ENCODE measurements at places on chromosomes 11 and 22. TPM values are rescaled to one million over a fixed set of nuclear protein-coding genes. Genes with fewer than 3 reads are reported as not detected.

DNA sequence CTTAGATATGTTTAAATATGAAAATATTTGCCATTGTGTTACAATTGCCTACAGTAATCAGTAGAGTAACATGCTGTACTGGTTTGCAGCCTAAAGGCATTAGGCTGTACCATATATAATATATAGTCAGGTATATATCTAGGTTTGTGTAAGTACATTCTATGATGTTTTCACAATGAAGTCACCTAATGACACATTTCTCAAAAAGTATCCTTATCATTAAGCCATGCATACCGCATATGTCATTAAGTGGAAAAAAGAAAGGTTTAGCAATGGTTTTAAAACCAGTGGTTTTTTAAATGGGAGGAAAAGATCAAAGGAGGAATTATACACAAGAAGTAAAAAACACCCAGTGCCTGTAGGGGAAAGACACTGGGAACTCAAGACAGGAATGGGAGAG, 122.7 kb downstream of the RBFOX2 start:
- DNase-seq = no peak

DNA sequence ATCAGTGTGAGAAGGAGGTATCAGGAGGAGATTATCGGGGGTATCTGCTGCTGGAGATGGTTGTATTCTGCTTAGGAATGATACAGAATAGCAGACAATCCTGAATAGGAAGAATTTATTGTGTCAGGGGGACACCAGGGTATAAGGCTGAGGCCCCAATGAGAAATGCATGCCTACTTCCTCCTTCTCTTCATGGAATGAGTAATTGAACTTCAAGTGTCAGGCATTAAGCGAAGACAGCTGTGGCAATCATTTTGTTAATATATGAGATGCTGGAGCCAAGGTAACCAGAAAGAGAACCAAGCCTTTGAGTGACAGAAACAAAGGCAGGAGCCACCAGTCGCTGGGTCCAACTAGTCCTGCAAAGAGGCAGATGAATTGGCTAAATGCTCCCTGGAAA, 49.1 kb downstream of the KIRREL3 start:
- no peak for DNase-seq

DNA sequence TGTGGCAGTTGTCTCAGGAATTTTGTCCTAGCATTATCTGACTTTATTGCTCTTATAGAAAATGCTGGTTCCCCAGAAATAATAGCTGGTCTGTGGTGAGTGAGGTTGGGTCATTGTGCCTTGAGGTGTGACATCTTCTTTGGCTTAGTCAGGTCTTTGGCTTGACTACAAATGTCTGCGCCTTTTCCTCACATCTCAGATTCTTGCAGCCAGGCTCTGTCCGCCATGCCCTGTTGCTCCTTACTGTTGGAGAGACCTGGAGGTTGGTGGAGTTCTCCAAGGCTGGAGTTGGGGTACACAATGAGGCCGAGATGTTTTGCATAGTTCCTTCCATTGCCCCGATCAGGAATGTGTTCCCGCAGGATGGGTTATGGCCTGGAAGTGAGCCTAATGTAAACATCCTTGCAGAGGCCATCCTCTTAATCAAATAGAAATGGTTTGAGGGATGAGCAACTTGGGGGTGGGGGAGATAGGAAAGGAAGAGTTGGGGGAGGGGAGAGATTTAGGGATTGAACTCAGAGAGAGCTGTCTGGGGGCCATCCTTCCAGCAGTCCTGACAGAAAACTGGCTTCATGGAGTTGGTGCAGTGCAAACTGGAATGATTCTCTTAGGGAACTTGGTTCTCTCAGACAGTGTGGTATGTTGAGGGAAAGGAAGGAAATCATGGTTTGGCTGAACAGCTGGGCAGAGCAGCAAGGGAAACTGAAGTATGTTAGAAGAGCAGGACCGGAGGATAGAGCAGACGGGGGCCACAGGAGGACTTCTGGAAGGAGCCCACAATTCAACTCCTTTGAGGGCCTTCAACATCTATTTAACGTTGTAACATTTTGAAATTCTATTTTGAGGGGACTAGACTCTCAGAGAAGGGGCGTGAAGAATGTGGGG, 49.9 kb downstream of the ZBTB16 start:
- DNase-seq = no peak

GRCh38 chr11:66268952-66269905, 790 bp downstream of the RAB1B start:
- no peak for DNase-seq

DNA sequence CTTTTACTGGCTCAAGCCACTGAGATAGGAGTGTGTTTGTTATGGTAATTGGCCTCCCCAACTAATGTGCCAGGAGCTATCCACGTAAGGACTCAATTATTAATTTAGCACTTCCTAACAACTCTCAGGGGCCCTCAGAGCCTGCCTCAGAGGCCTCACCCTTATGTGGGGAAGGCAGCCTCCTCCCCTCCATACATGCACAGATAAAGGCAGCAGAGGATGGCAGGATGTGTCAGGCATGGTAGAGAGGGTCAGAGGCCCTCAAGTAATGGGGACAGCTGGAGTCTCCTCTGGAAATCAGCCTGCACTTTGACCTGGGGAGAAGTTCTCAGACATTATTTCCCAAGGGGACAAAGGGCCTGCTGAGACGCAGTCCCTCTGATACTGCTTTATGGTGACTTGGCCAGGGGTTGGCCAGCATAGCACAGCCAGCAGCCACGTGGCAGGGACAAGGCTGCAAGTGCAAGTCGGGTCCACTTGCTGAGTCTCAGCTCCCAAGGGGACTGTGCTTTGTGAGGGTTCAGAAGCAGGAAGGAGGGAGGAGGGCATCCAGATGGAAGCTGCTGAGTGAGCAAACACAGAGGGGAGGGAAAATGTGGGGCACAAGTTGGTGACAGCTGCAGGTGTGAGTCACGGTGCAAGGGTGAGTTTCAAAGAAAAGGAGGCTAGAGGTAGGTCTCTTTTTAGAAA, 17.0 kb downstream of the MOGAT2 start:
- DNase-seq = no peak

- DNase-seq = peak; percentile 84
Observed at GRCh38 chr22:21657360-21658032, 8.3 kb upstream of the PPIL2 start.

DNA sequence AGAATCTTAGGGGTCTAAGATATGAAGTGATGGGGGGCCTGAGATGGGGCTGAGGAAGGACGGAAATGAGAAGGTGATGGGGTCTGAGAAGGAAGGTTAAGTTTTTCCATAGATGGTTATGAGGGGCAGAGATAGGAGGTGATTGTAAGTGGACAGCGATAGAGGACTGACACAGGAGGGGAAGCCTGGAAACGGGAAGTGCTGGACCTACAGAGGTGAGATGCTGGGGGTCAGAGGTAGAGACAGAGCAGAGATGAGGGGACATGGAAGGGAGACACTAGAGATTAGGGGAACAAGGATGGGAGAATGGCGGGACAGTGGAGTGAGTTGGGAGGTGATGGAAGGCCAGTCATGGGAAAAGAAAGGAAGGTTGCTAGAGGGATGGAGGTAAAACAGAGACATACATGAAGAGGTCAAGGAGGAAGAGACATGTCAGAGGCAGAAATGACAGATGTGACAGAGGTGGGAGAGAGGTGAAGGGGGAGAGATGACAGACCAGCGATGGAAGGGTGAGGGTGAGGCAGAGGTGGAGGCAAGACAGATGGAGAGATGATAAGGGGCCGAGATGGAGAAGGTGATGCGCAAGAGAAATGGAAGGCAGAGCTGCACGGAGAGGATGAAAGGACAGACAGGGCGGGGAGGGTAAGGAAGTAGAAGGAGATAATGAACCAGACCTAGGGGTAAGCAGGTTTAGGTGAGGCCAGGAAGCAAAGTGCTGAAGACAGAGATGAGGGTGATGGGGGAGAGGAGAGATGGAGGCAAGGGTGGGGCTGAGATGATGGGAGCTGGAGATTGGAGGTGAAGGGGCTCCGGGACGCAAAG, 50.8 kb downstream of the SLC22A12 start:
- no peak for DNase-seq

The SAA2 gene
- not detected for total RNA-seq

The MAP6 gene
- 0.06 TPM for total RNA-seq

The FAM76B gene
- 51.2 TPM for total RNA-seq

The TRIM49 gene
- not detected for total RNA-seq

The SHISAL1 gene
- total RNA-seq = not detected
